Activated effector memory CD4-positive, alpha-beta T cell treated with anti-CD3 and anti-CD28 coated beads, Interleukin-2, amount 50 U/mL, for 16 hours (primary cell): ENCODE measurements at places on chromosomes 7 and 10.

GRCh38 chr7:139186146-139186545 lies 44.9 kb upstream of the UBN2 start:
- DNase-seq, result no peak

- DNase-seq, result no peak
These were observed 8.5 kb downstream of the NT5C2 start for GRCh38 chr10:103184615-103185014.

- DNase-seq, result peak; percentile 67
These were observed 155.5 kb upstream of the LYZL2 start for GRCh38 chr10:30784897-30785605.

DNA sequence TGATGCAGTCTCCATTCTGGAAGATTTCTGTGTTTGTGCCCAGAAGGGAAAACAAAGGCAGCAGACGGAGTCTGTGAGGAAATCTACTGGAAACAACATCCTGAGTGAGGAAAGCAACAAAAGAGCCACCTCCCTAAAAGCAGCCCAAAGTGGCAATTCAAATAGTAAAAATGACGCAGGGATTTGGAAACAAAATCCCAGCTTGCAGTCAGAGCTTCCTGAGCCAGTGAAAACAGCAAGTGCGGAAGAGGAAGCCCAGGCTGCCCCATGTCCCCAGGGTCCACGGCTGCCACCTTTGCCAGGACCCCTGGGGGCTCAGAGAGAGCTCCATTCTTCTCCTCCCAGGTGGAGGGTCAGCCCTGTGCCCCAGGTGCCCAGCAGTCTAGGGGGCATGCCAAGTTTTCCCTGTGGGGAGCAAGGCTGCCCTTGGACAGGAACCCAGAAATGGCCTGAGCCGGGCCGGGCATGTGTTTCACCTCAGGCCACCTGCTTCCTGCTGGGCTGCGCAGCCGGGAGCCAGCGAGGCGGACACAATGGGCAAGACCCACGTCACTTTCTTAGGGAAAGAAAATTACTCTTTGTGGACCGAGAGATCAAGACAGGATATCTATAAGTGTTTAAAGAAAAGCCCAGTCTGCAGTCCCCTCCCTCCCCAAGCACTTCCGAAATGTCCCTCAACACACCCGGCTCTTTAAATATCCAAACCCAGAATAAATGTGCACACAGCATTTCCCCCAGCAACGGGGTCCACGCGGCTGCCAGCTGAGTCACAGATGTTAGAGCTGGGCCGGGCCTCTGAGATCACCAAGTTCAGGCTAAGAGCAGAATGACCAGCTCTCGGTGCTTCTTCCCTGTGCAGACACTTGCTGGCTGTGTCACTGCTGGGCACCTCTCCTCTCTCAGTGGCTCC lies 231.1 kb downstream of the ARHGAP12 start:
- DNase-seq, result no peak

GRCh38 chr7:6649241-6649961 lies 12.3 kb downstream of the ZNF316 start:
- peak; percentile 52 for DNase-seq

- no peak for DNase-seq
These were observed 51.7 kb upstream of the ADAM12 start for GRCh38 chr10:126439942-126440341.

GRCh38 chr10:24446739-24447138 lies 237.8 kb downstream of the KIAA1217 start:
- DNase-seq, result no peak

DNA sequence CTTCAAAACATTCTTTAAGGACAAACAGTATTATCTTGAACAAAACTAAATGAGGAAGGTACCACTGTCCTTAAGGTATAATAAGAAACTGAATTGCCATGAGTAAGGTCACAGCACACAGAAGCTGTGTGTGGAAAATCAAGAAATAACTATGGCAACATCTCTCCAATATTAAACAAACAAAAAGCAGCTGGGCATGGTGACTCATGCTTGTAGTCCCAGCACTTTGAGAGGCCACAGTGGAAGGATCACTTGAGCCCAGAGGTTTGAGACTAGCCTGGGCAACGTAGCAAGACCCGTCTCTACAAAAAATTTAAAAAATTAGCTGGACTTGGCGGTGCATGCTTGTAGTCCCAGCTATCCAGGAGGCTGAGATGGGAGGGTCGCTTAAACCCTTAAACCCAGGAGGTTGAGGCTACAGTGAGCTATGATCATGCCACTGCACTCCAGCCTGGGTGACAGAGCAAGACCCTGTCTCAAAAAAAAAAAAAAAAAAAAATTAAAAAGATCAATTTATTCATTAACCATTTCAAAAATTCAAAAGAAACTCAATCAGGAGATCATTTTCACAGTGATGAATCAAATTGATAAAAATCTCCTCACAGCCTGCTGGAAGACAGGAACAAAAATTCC lies 195.4 kb downstream of the SKIDA1 start:
- DNase-seq, result no peak

DNA sequence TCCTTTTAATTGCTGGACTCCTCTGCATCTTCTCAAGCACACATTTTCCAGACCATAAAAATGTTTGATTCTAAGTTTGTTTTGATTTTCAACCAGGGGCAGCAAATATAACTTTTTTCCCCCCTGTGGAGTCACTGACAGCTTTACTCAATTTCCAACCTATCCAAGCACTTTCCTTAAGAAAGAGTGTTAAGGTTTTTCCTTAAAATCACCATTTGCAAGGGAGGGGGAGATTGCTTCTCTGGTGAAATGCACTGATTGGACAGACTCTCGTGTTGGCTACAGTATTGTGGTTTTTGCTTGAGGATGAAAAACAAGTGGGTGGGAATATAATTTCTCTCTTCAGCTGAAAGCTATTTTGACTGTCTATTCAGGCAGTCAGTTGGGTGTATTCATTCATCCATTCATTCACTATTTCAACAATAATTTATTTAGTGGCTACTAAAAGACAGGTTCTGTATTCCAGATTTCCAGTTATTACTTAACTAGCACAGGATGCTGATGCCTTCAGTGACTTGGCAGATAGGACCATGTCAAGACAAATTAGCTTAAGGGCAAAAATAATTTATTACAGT lies 146.3 kb downstream of the BAMBI start:
- DNase-seq, result no peak

DNA sequence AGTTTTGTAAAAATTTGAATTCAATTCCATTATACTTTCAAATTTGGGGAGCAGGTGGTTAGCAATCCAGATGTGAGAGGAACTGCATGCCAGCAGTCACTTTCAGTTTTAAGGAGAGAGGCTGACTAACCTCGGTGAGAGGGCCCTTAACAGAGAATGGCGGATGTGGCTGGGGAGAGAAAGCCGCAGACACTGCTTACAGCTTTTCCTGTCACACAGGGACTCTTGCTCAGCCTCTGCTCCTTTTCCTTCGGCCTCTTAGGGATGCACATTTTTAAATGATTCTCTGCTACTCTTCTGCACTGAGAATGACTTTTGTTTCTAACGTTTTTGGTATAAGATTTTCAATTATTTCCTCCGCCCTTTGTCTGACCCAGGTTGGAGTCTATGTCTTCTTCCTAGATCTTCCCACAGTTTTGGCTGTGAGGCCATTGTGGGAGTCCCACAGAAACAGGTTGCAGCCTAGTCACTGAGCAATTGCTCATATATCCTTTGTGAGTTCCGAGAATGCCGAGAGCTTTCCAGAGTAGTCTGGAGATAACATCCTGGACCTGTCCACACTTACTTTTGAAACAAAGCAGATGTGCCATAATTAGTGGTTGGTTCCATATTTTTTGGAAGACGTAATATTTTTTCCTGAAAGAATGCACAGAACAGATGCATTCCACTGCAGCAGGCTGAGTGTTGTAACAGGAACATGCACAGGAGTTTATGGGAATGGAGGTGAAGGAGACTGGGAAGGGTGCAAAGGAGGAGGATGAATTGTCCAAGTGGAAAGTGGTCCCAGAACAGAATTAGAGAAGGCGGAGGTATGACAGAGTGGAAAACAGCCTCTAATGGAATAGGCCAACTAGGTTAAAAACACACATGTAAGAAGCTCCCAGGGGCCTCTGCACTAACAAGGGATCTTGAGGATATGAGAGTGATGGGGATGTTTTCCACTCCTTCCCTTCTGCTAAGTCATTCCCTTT lies 168.0 kb upstream of the ZNF32 start:
- peak; percentile 87 for DNase-seq

GRCh38 chr7:18289788-18290187 lies 205.8 kb upstream of the HDAC9 start:
- no peak for DNase-seq

DNA sequence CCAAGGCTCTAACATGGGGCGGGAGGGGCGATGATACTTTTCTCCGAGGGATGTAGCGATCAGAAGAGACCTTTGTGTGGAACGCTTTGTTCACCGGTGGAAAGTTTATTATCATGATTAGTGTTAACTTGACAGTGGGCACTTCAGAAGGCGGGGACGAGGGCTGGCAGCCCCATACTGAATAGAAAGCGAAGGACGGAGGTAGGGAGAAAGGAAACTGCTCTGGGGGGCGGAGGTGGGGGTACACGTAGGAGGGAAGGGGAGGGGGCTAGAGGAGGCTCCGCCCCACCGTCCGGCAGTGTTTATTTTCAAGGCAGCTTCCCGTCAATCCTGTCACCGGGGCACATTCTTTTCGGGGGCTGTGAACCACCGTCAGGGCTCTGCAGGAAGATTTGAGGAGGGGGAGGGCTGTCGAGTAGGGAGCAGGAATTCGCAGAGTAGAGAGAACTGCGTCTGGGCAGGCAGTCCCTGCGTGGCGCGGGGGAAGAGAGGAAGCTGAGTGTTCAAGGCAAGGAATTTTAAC lies 9.4 kb upstream of the NKX2-3 start:
- DNase-seq, result no peak

GRCh38 chr7:152909683-152910544 lies 150.4 kb downstream of the ACTR3B start:
- no peak for DNase-seq

DNA sequence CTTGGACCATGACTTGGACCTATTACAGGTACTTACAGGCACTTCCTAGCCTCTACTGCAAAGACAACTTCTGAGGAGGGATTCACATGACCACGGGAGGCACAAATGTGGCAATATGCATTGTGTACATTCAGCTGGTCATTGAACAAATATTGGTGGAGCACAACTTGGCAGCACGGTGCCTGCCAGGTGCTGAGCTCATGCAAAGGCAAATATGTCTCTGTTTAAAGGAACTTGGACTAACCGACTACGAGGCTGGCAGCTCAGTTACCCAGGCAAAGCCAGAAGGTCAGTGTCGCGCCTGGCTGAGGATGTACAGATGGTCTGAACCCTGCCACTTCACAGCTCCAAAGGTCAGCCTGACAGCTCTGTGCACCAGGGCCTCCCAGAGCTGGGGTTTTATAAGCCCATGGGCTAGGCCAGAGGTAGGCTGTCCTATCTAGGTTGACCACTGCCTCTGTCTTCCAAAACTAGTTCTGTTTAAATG lies 6.1 kb downstream of the DENND11 start:
- no peak for DNase-seq

DNA sequence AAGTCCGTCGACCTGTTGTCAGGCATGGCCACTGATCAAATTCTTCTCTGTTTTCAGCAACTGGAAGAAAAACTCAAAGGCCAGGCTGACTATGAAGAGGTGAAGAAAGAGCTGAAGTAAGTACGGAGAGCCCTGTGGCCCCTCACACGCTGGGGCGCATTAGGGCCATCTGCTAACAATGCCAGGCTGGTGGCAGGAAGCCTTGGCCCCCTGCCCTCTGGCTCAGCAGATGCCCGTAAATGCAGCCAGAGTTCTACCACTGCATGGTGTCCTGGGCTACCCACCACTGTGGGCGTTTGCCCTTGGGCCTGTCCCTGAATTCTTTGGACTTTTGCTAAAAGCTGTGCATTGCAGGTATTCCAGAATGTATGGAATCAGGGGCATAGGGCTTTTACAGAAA lies 96.9 kb upstream of the SH2B2 start:
- DNase-seq, result no peak

GRCh38 chr10:49605939-49606509 lies 4.1 kb upstream of the SLC18A3 start:
- peak; percentile 16 for DNase-seq

- DNase-seq, result no peak
These were observed 81.4 kb downstream of the ATXN7L1 start for GRCh38 chr7:105794741-105795729.

GRCh38 chr10:117989962-117990361 lies 56.8 kb downstream of the RAB11FIP2 start:
- no peak for DNase-seq

DNA sequence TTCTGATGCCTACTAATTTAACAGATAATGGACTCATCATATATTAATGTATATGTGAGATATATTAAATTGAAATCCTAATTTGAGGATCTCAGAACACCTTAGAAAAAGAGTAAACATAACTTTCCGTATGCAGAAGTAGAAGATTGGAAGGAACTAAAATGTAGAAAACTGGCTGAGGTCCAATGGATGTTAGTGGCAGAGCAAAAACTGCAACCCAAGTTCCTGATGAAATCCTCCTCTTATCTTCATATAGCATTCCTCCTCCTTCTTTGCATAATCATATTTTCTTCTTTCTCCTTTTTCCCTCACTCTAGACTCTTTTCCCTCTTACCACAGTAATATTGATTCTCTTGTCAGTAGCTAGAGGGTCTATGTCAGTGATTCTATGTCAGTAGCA lies 6.0 kb downstream of the INA start:
- no peak for DNase-seq

GRCh38 chr7:108838198-108838597 lies 268.5 kb downstream of the DNAJB9 start:
- no peak for DNase-seq

GRCh38 chr10:86954681-86955500 lies 2.5 kb downstream of the MMRN2 start:
- no peak for DNase-seq

- DNase-seq, result no peak
These were observed 54.1 kb downstream of the AGMO start for GRCh38 chr7:15507708-15508107.

DNA sequence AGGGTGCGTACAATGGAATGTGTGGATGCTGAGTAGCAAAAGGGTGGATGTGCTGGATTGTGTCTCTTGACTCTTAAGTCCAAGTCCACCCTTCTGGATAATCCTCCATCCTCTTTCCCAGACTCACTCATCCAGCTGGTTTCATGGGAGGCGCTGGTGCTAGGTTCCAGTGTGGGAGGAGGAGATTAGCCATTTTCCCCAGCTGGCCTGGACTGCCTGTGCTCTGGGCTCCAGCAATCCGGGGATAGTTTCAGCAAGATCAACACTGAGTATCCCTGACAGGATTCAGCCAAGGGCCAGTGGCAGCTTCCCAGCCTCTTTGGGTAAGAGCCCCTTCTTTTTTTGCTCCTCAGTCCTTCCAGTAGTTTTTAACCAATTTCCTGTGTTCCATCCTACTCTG lies 21.6 kb upstream of the TRIL start:
- DNase-seq, result no peak

GRCh38 chr7:5508698-5509097 lies 85.1 kb upstream of the TNRC18 start:
- no peak for DNase-seq
